NCI-H1694 treated with DMSO at 0.1 percent for 48 hours (cell line): ENCODE measurements at places on chromosomes 3 and 15.
A peak's percentile ranks its signal among the peaks of the same experiment; 100 is the strongest.

- DNase-seq, result no peak
Observed at GRCh38 chr15:84976746-84977345, 4.8 kb upstream of the PDE8A start.

GRCh38 chr15:73981761-73982221, 10.3 kb downstream of the STOML1 start:
- DNase-seq, result no peak

- no peak for DNase-seq
Observed at GRCh38 chr3:10977892-10978510, 14.5 kb upstream of the SLC6A1 start.

DNA sequence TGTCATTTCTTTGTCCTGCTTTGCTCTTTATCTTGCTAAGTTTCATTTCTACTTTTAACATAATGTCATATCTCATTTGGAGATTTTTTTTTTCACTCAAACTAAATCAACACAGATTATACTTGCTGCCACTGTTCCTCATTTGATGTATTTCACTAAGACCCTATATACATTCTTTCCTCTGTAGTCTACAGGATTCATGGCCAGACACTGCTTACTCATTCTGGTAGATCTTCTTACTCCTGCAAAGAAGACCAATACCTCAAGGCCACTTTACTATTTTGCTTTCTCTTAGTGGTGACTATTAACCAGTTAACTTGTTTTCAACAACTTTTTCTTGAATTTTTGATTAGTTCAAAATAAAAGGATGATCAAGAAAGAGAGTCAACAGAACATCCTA, 26.6 kb downstream of the SLC24A5 start:
- no peak for DNase-seq

- DNase-seq, result no peak
Observed at GRCh38 chr3:122929188-122930062, 98.1 kb downstream of the SEMA5B start.

DNA sequence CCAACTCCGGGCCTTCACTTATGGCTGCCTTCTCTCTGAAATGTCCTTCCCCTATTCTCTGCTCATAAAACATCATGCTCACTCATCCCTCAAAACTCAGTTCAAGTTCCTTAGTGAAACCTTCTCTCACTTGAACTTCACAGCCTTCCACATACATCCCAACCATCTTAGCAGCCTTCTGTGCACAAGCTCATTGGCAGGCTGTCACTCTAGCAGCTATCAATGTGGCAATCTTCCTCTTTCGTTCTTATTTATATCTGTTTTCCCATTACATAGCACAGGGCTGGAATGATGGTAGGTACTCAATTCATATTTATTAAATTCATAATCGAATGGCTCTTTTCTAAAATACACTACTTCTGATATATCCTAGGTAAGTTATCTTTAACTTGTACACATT, 66.4 kb upstream of the MCTP2 start:
- no peak for DNase-seq

DNA sequence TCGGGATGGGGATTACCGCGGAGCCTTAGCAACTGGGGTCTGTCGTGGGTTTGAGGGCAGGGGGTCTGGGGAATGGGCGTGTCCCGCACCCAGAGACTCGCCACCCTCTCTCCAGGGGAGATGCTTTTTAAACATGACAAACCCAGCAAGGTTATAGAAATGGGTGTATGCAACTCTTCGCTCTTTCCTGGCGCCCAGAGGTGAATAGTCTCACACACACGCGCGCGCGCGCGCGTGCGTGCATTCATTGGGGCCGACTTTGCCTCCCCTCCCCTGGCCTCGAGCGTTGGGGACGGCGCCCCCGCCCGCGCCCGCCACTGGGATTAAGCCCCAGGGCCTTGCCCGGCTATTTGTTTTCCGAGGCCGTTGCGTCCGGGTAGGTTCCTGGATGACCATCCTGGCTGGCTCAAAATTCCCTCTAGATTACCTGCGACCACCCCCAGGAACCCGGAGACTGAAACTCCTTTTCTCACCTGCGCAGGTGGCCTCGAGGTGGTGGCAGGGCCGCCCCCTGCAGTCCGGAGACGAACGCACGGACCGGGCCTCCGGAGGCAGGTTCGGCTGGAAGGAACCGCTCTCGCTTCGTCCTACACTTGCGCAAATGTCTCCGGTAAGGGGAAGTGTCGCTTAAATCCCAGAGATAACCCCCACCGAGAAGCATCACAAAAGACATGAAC, 777 bp downstream of the GPR160 start:
- no peak for DNase-seq

- no peak for DNase-seq
Observed at GRCh38 chr3:16461463-16462245, 51.8 kb downstream of the RFTN1 start.

- no peak for DNase-seq
Observed at GRCh38 chr3:125231895-125232294, 19.3 kb upstream of the SLC12A8 start.

DNA sequence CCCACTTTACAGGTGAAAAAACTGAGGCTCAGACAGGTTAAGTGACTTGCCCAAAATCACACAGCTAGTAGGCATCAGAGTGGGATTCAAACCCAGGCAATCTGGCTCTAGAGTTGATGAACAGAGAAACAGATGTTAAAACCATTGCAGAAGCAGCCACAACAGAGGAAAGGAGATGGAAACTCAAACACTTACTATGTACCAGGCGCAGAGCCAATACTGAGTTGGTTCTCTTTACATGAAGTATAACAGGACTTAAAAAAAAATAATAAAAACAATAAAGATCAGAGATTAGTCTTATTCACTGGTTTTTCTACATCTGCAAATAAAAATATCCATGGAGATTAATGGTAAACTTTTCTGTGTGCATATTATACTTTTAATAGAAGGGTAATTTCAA, 84.9 kb upstream of the SPATA12 start:
- peak; percentile 44 for DNase-seq

GRCh38 chr3:8387571-8387970, 114.1 kb upstream of the LMCD1 start:
- no peak for DNase-seq

GRCh38 chr3:27573780-27574437, 89.7 kb upstream of the SLC4A7 start:
- no peak for DNase-seq

- DNase-seq, result no peak
Observed at GRCh38 chr3:13587442-13587841, 38.5 kb downstream of the FBLN2 start.

DNA sequence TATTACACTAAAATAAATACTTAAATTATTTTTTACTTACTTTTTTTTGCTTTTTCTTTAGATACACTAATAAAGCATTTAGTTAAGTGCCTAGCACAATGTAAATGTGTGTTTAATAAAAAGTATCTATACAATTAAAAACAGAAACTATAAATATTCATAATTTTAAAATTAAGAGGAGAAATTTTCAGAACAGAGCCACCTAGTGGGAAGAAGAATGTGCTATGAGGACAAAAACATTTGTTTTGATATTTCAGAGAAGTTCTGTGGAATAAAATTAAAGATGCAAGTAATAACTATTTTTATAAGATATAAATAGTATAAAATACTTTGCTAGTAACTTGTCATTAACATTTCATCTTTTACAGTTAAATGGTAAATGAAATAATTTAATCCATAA, 33.6 kb upstream of the PLSCR5 start:
- peak; percentile 13 for DNase-seq

DNA sequence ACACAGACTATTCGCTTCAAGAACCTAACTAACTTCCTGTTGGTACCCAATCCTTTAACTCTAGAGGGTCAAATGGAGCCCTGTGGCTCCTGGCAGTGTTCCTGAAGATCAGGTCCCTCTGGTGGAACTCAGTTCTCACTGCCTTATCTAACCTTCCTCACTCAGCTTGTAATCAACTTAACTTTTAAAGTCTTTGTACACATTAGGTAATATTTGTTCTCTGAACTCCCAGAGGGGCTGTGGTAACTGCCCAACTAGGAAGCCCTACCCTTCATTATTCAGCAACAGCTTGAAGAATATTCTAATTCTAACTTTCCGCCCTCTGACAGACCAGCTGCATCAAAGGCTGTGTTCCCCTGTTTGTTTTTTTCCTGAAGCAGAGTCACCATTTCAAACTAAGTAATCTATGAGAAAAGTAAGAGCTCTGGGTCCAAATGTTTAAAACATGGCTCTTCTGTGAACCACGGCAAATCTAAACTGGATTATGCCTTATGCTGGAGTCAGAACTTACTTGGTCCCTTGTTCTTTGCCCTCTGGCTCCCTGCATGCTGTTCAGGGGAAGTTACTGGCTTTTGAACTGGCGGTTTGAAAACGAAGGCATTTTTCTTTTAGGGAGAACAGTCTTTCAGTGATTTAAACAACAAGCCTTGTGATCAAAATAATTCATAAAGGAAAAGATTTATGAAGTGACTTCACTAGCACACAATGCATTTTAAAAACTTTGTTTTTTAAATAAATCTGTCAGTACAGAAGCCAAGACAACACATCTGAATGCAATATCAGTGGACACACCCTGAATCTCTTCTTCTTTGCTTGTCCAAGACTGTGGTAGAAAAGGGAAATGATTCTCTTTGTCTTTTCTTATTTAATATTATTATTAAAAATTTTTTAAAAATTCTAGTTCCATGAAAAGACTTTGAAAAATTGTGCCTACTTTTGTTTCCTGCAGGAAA, 365.6 kb downstream of the TIGIT start:
- DNase-seq, result no peak

DNA sequence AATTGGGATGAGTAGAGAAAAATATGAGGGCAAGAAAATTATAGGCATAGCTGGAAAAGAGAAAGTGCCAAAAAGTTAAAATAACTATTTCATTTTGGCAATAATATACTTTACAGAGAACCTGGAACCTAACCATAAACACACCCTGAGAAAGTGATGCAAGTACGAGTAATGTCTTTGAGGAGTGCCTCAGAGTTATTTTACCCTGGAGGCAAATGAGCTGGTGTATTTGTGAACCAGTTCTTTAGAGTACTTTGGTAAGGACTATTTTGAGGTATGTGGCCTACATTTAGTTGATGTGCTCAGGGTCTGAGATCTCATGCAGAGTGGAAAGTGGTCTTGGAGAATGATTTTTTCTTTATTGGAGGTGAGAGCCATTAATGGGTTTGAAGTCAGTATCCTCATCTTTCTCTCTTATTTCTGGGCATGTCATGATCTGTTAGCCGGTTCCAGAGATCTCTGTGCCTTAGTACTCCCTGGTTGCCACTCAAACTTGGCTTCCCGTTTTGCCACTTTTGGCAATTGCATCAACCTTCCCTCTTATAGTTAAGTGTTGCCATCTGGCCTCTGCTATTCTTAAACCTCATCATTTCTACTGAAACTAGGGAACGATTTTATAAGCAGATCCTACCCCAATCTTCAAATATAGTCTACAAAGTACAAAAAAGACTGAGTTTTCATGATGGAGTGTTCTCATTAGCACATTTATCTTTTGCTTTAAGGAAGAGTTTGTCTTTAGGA, 145.7 kb downstream of the EPHA6 start:
- no peak for DNase-seq

DNA sequence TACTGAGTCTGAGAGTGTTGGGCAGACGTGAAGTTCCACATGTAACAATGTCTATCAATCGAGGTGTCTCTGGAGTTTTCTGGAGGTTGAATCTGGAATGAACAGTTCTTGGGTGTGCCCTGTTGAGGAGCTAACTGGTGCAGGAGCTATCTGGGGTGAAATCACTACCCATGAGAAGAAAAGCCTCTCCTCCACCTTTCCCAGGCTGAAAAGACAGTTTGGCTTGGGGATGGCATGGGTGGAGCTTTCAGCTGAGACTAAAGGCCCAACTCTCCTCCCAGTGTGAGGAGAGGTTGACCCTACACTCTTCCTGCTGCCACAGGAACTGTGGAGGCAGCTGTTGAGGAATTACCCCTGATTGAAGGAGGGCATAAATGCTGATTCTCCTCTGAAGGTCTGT, 54.4 kb upstream of the LRRFIP2 start:
- DNase-seq, result no peak

GRCh38 chr3:60657972-60658371, 593.3 kb downstream of the FHIT start:
- no peak for DNase-seq

DNA sequence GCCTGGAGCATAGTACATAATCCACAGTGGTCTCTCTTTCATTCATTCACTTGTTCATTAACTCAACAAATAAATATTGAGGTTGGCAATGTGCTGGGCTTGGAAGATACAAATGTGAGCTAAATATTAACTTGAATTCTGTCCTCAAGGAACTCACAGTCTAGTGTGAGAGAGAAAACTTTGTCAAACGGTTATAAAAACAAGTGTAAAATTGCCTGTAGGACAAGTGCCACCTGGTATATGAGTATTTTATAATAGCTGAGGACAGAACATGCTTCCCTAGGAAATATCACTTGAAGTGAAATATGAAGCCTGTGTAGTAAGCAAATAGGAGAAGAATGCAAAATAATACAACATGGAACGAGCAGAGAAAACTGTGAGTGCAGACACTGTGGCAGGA, 173.1 kb upstream of the CMC1 start:
- no peak for DNase-seq
